ENCODE measurements at places on chromosomes 3 and 15. TPM values are rescaled to one million over a fixed set of nuclear protein-coding genes. Genes with fewer than 3 reads are reported as not detected.
A peak's percentile ranks its signal among the peaks of the same experiment; 100 is the strongest.

DNA sequence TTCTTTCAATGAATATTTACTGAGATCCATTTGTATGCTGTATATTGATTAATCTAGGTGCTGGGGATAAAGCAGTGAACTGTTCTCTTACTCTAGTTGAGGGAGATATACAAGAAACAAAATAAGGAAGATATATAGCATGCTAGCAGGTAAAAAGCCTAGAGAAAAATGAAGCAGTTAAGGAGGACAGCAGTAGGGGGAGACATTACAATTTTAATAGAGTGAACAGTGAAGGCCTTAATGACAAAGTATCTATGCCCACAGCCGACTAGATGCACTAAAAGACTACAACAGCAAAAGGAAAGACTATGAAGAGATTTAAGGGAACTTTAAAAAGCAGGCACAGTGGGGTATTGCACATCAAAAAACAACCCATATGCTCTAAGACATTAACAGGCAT is 81.4 kb downstream of the XRN1 start:
- H3K4me3 ChIP-seq, result no peak overlapping the region
- peaks cover 2% of the 10 kb centered on the region for H3K4me1 ChIP-seq
- peaks cover 5% of the 10 kb centered on the region for H3K36me3 ChIP-seq
- H3K27ac ChIP-seq, result no peak overlapping the region
- no peak for DNase-seq

DNA sequence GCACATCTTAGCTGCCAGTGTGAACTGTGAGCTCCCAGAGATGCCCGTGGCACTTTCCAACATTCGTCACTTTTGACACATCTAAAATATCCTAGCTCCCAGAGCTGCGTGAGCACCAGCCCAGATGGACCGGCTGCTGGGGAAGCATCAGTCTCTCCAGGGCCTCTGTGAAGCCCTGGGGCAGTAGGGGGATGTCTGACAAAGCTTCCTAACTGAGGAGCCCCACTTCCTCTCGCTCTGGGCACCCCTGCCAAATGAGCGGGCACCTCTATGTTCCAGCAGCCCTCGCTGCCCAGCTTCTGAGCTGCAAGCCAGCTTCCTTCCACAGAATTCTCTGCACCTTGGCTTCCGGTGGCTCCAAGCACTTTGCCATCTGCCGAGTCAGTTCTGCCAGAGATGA is 91.1 kb downstream of the LIPC start:
- H3K4me3 ChIP-seq, result no peak overlapping the region
- no peak for DNase-seq
- peaks cover 10% of the 10 kb centered on the region for H3K4me1 ChIP-seq
- H3K27me3 ChIP-seq, result no peaks in the 10 kb centered on the region
- H3K27ac ChIP-seq, result no peak overlapping the region

DNA sequence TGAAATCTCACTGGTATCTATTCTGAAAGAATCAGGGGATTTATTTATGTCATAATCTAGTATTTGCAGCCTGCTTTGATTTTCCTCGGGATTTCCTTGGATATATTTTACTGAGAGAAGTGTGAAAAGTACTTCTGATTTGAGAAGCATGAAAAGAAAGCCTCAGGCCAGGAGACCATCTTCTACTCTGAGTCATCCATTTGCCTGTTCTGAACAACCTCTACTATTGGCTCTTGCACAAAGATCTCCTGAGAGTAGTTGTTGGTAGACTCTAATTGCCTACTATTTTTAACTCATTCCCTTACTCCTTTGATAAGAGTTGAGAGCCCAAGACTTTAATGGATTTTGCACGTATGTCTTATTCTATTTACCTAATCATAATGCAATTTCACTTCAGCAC is 318.9 kb downstream of the BCHE start:
- no peak overlapping the region for H3K4me3 ChIP-seq
- H3K36me3 ChIP-seq, result no peaks in the 10 kb centered on the region
- peak; percentile 2 for DNase-seq
- no peak overlapping the region for H3K27ac ChIP-seq

DNA sequence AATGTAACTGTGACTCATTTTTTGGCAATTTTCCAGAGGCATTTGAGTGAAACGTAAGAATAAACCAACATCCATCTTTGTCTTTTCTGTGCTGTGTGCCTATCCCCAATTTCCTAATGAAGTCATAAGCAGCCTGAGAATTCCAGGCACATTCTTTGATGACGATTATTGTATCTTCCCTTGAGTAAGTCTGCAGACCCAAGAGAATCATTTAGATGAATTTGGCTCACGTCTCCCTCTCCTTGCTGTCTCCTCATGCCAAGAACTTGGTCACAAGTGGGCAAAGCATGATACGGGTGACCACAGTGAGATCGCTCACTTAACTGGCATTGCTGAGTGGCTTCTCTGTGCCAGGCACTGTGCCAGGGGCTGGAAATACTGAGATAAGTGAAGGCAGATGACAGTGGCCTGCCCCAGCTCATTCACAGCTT is 384.5 kb upstream of the IL12A start:
- no peaks in the 10 kb centered on the region for H3K36me3 ChIP-seq
- DNase-seq, result peak; percentile 68
- no peak overlapping the region for H3K27ac ChIP-seq

GRCh38 chr3:44950275-44950734 is 25.7 kb downstream of the ZDHHC3 start:
- no peak overlapping the region for H3K27ac ChIP-seq
- peaks cover 5% of the 10 kb centered on the region for H3K4me1 ChIP-seq
- peaks cover 3% of the 10 kb centered on the region for H3K36me3 ChIP-seq
- DNase-seq, result no peak
- no peaks in the 10 kb centered on the region for H3K27me3 ChIP-seq

GRCh38 chr3:65907232-65908130 is 131.2 kb downstream of the MAGI1 start:
- no peak for DNase-seq
- no peaks in the 10 kb centered on the region for H3K27me3 ChIP-seq
- H3K4me1 ChIP-seq, result peaks cover 4% of the 10 kb centered on the region

GRCh38 chr3:187999821-188000220 is 154.1 kb upstream of the LPP start:
- H3K36me3 ChIP-seq, result no peaks in the 10 kb centered on the region
- no peaks in the 10 kb centered on the region for H3K4me1 ChIP-seq
- no peak overlapping the region for H3K4me3 ChIP-seq

GRCh38 chr3:154273381-154273780 is 50.9 kb downstream of the DHX36 start:
- H3K27ac ChIP-seq, result no peak overlapping the region
- H3K27me3 ChIP-seq, result no peaks in the 10 kb centered on the region
- H3K4me1 ChIP-seq, result no peaks in the 10 kb centered on the region
- H3K36me3 ChIP-seq, result peaks cover 21% of the 10 kb centered on the region
- no peak overlapping the region for H3K4me3 ChIP-seq

GRCh38 chr3:179955286-179955685 is 81.5 kb downstream of the PEX5L start:
- H3K4me3 ChIP-seq, result no peak overlapping the region
- H3K27ac ChIP-seq, result no peak overlapping the region
- no peak for DNase-seq
- no peaks in the 10 kb centered on the region for H3K36me3 ChIP-seq
- no peaks in the 10 kb centered on the region for H3K4me1 ChIP-seq
- H3K27me3 ChIP-seq, result no peaks in the 10 kb centered on the region

GRCh38 chr3:112030901-112031300 is 3.6 kb upstream of the TMPRSS7 start:
- H3K36me3 ChIP-seq, result no peaks in the 10 kb centered on the region
- H3K4me3 ChIP-seq, result no peak overlapping the region
- H3K27ac ChIP-seq, result no peak overlapping the region
- H3K27me3 ChIP-seq, result no peaks in the 10 kb centered on the region
- H3K4me1 ChIP-seq, result no peaks in the 10 kb centered on the region

- no peak overlapping the region for H3K4me3 ChIP-seq
- peak; percentile 96 for DNase-seq
- peak overlapping the region; percentile 74 for H3K27ac ChIP-seq
- H3K4me1 ChIP-seq, result peaks cover 15% of the 10 kb centered on the region
- no peaks in the 10 kb centered on the region for H3K27me3 ChIP-seq
- H3K36me3 ChIP-seq, result no peaks in the 10 kb centered on the region
Measured at GRCh38 chr3:46489875-46490274, 7.9 kb upstream of the RTP3 start.

Gene SHISA5
- total RNA-seq, result 88.6 TPM

Gene DOCK3
- under 0.01 TPM for total RNA-seq

Gene KNL1
- total RNA-seq, result 32.5 TPM

Gene CYP11A1
- 0.28 TPM for total RNA-seq

Gene BTLA
- total RNA-seq, result not detected

Gene CHRNA7
- total RNA-seq, result not detected

Gene SMCO1
- total RNA-seq, result not detected

Gene MINAR1
- 1.6 TPM for total RNA-seq

Measured in IMR-90 (cell line).